Stimulated activated effector memory CD8-positive, alpha-beta T cell treated with anti-CD3 and anti-CD28 coated beads, Interleukin-12 subunit alpha, Interleukin-12 subunit beta, amount 100 ng/mL, for 72 hours (primary cell): ENCODE measurements at places on chromosomes 16 and 17.

GRCh38 chr16:79229361-79229760 lies 371.2 kb downstream of the MAF start:
- DNase-seq, result no peak

DNA sequence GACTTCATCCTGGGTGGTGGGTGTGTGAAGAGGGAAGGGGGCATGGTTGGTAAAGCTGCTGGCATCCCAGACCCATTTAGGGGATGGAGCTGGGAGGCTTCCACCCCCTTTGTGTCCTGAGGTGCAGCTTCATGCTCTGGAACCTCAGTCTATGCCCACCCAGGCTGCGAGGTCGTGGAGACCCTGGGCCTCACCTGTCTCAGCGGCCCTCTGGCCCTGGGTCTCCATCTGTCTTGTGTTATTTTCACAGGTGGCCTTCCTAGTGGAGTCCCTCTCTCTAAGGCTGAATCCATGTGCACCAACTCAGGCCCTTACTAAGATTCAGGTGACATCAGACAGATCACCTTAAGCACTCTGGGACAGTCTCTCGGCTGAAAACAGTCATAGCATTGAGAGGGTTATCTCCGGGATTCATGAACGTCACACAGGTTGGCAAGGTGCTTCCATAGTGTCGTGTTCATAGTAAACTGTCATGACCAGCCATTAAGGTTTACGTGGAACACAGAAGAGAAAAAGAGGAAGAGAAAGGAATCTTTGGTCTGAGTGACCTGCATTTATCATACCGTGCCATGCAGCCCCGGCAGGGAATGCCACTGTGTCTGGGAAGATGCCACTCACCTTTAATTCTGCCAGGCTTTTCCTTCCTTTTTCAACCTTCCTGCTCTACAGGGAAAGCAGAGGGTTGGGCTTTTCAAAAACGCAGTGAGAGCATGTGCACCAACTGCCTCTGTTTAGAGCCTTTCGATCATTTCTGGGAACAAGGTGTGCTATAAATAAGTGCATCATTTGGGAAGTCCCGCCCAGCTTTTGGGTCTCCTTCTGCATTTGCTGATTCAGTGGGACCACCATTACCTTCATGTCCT lies 4.5 kb upstream of the FOXL1 start:
- DNase-seq, result no peak

DNA sequence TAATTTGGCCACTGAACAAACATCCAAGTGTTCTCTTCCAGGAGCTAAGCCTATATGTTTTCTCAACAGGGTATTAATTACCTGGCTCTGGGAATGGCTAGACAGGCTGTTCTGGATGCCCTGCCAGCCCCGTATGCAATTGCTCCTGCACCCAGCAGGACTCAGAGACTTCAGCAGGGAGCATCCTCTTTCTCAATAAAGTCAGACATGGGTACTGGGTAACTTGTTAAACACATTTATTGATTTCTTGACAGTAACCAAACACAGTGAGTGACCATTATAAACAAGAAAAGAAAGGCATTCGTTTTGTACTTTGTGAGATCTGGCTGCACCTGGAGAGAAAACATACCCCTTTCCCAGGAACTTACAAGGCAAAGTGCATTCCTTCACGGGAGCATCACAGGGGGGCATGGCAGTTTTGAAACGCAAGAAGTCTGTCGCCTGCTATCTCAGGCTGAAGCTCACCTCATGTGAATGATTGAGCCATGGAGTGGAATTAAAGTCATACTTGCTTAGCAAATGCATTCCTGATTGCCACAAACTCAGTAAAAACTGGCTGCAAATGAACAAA lies 369.8 kb downstream of the UTP18 start:
- no peak for DNase-seq

GRCh38 chr17:27994586-27994985 lies 47.9 kb upstream of the NLK start:
- DNase-seq, result no peak

DNA sequence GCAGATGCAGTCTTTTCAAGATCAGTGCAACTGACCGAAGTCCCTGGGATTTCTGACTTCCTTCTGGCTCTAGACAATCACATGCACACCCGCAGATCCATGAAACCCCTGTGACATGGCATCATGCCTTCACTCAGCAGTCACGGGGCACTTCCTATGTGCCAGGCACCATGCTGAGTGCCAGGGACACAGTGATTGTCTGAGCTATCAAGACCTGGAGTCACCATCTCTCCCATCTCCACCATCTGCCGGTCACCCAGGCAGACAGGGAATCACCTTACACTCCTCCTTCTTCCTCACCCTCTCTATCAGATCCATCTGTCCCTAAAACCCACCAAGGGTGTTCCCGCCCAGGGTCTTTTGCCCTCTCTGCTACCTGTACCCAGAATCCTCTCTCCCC lies 5.3 kb downstream of the BEAN1 start:
- no peak for DNase-seq

- no peak for DNase-seq
These were observed 18.1 kb downstream of the SLC7A5 start for GRCh38 chr16:87851141-87851587.

DNA sequence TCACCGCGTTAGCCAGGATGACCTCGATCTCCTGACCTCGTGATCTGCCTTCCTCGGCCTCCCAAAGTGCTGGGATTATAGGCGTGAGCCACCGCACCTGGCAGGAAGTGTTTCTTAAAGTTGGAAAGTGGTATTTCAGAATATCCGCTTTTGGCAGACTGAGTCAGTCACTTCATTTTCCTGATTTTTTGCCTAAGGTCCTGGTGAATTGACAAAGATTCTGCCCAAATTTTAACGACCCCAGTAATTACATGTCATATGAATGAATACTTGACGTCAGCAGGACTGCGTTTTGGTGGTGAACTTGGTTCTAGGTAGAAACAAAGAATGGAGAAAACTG lies 4.5 kb upstream of the BRCA1 start:
- DNase-seq, result no peak

- no peak for DNase-seq
These were observed 245.6 kb downstream of the CA10 start for GRCh38 chr17:51912939-51913338.

- no peak for DNase-seq
These were observed 147.2 kb downstream of the UTP18 start for GRCh38 chr17:51407576-51407975.
